GM23338 (cell line): ENCODE measurements at places on chromosomes 11 and 22.

DNA sequence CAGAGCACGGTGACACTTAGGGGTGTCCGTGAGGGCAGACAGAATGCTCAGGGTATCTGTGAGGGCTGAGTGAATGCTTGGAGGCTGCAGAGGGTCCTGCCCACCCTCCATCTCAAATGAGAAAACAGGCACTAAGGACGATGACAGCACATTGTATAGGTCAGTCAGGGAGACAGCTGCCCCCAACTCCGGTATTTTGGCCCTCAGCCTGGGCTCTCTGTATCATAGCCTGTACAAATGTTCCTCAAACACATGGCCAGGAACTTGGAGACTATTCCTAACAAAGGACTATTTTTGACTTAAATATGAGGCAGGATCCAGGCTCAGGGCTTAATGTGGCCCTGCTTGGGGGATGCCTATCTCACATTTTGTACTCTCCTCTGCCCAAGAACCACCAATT is 145.4 kb downstream of the OPCML start:
- no peak for DNase-seq

GRCh38 chr22:28710107-28710506 is 30.5 kb upstream of the TTC28 start:
- no peak for DNase-seq

DNA sequence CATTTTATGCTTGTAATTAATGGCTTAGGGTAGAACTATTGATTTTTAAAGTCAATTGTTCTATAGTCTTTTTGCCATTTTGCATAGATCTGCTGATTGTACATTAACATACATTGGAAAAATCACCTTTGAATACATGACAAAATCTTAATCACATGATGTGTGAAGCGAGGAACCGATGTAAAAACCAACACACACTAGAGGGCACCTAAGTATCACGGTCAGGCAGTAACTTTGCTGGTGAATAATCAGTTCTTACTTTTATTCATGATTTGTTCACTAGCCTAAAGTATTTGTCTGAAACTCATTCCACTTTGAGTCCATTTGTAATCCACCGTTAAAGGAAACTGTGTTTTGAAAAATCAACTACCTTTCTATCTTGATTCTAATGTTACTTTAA is 28.2 kb downstream of the JHY start:
- DNase-seq, result peak; percentile 53

- DNase-seq, result no peak
Measured at GRCh38 chr11:44906649-44907048, 44.0 kb downstream of the TP53I11 start.

DNA sequence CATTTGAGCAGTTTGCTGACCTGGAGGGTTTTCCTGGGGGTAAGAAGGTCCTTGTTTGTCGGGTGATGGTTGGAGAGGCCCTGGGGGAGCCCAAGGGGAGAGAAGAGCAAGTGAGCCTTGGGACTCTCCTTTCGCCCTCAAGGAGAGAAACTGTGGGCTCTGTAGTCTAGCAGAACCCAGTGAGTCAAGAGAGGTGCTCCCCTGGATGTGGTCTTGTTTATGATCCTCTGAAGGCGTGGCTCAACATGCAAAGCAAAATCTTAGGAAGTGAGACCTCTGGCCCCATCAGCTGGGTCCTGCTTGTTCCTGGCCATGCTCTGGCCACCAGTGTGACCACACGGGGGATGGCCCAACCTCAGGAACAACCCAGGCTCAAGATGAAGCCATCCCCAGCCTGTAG is 66.5 kb upstream of the ALX4 start:
- DNase-seq, result no peak

DNA sequence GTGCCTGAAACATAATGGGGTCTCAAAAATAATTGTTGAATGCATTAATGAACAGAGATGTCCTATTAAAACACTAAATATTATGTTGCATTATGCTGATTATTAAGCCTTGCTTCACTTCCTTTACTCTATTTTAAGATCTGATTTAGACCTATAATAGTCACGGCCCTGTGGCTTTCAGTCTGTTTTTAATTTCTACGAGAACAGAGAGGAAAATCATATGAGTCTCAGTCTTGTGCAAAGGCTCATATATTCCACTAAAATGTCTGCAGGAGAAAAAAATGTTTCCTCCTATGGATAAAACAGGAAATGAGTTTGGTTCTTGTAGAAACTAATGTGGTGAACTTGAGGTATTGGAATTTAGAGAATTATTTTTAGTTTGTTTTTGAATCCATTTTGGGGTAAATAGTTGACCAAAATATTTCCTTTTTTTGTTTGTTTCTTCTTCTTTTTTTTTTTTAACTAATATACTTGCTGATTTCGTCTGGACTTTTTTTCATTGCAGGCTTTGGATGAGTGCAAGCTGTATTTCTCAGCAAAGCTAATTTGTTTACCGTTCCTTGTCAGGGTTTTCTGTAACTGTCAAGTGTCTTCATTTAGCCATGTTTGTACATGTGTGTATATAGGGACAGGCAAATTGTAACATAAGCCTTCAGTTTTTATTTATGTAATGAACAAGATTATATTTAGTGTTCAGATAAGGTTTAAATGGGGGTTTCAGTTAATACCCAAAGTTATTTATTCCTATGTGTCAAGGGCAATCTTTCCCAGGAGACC is 139.1 kb upstream of the DDI1 start:
- no peak for DNase-seq

- DNase-seq, result no peak
Measured at GRCh38 chr11:128894685-128895084, 3.5 kb downstream of the KCNJ5 start.

DNA sequence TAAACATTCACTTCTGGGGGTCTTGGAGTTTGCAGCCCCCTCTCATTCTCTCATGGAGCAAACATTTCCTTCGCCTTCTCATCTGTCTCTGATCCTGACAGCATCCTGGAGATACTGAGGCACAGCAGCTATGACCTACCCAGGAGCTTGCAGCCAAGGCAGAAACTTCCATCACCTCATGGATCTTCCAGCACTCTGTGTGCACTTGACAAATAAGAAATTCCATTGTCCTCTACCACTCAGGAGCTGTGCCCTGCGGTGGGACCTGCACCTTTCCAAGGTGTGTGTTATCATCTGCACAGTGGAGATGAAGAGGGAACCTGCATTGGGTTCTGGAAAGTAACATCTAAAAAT is 49.1 kb downstream of the GGTLC2 start:
- DNase-seq, result no peak

DNA sequence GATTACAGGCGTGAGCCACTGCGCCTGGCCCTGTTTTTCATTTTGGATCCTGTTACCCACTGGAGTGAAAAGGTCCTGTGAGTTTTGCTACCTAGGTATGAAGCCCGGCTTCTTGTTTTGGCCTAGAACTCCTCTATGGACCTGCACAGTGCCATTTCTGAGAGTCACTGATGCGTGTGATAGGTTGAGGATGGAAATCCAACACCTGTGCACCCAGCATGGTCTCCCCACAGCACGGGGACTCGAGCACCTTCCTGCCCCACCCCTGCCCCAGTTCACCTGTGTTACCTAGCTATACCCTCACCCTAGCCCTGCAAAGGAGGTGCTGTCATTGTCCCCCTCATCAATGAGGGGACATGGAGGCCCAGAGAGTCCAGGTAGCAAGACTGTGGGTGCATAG is 5.1 kb downstream of the FBLN1 start:
- no peak for DNase-seq

GRCh38 chr22:24486501-24486921 is 8.6 kb upstream of the UPB1 start:
- DNase-seq, result no peak

- peak; percentile 86 for DNase-seq
Measured at GRCh38 chr11:33687733-33688479, 12.7 kb downstream of the C11orf91 start.

DNA sequence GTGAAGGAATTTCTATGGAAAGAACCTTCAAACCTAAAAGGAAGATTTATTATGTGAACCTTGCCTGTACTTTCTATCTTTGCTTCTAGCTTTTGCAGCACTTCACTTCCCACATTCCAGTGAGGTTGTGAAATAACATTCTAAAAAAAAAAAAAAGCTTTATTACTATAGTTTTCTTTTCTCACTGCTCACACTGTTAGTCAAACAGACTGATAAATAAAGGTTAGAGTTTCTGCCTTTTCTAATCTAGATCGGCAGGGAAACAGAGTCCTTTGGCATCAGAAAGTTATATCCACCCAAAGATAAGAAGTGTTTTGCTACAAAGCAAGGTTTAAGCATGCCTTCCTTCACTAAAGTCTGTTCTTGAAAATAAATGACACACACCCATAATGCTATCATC is 2.8 kb downstream of the AAMDC start:
- DNase-seq, result no peak
